ENCODE measurements at places on chromosomes 5 and 9. TPM values are rescaled to one million over a fixed set of nuclear protein-coding genes. Genes with fewer than 3 reads are reported as not detected.

The CSF2 gene
- 4.9 TPM for total RNA-seq

The NEUROG1 gene
- total RNA-seq = not detected

DNA sequence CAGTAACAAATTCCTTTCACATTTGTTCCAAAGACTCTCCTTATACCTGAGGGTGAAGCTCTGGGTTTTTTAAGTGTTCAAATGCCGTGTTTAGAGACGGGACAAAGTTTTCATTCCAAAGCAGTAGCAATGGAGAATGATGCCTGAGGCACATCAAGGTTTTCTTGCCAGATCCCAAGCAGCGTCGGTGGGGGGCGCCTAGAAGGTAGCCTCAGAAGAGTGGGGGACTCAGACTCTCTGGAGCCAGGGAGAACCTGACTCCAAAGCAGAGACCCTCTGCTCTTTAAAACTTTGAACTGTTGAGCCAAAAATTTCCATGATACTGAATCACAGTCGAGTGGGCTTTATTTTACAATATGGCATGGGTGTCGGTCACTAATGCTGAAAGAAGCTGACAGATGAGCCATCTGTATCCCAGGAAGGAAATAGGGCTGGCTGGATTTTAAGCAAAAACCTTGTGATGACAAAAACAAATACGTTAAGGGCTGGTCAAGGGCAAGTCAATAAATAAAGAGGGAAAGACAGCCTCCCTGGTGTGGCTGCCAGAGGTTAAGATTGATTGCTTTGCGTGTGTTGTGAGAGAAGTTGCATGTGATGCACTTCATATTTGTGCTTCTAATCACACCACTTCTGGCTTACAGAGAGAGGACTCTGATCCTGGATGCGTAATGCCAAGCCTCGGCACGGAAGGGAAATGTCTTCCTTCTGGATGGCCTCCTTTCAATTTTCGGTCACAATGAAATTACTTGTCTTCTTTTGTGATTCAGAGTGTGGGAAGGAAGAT is 161.1 kb upstream of the EFNA5 start:
- H3K4me3 ChIP-seq = no peak overlapping the region
- H3K36me3 ChIP-seq = no peaks in the 10 kb centered on the region
- peaks cover 14% of the 10 kb centered on the region for H3K27me3 ChIP-seq

DNA sequence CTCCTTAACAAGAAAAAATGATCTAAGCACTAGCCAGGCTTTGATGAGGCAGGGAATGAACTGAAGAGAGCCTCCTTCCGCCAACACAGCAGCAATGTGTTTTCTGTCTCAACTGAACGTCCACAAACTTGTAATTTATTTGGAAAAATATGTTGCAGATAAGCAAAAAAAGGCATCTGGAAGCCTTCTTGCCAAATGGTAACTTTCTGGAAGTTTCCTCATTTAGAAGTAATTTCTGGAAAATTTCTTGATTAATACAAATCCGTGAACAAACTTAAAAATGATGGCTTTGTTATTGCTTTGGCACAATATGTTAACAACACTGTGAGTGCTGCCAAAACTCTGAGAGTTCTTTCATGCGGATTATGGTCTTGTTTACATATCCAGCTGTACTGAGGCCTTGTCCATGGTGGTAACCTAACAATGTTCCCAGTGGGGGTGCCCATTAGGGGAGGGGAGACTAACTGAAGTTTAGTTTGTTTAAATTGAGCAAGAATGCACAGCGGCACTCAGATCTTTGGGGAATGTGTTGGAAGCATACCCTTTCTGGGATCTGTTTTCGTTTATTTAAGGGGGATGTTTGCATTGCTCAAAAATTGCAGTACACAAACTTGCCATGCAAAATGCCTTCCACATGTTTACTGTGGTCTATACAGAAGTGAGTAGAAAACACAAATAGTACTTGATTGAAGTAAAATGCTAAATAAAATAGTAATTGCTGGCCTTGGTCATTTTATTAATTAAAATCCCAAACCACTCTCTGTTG is 334.7 kb downstream of the NR2F1-AS1 start:
- no peak for DNase-seq
- H3K27me3 ChIP-seq = no peaks in the 10 kb centered on the region
- no peaks in the 10 kb centered on the region for H3K36me3 ChIP-seq

DNA sequence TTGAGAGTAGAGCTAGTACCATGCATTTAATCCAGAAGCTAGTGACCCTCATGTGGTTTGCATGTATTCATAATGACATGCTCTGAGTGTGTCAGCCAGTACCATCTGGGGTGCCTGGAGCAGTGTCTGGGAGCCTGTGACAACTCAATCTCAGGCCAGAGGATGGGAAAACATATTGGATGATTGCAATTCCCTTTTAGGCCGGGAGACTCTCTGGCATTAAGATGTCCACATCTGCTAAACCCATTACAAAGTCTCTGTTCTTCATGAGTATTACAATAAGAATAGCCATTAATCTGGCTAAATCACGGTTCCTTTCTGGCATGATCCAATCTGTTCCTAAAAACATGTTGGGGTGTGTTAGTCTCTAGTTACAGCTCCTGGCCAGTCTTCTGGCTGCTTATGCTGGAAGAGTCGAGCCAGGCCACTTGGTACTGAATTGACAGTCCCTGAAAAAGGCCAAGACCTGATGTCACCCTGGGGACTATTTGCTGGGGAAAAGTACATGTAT is 475.7 kb downstream of the ENC1 start:
- no peak for DNase-seq
- no peaks in the 10 kb centered on the region for H3K36me3 ChIP-seq
- H3K4me3 ChIP-seq = no peak overlapping the region
- H3K4me1 ChIP-seq = no peaks in the 10 kb centered on the region

DNA sequence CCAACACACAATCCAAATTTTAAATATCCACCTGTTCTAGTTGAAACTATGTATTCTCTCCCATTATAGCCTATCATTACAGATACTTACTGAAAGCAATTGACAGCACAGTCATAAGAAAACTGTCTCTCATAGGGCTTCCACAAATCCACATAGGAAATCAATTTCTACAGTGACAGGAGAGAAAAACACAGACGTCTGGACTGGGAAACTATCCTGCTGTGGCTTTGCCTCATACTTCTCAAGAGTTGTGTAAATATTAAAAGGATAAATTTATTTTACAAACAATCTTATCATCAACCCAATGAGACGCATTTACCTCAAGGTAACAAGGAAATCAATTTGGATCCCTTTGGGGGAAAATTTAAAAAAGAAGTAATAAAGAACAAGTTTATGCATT is 517.5 kb downstream of the EFNA5 start:
- H3K4me1 ChIP-seq = no peaks in the 10 kb centered on the region
- H3K27me3 ChIP-seq = no peaks in the 10 kb centered on the region
- DNase-seq = no peak
- no peak overlapping the region for H3K4me3 ChIP-seq

The FAM53C gene
- 30.5 TPM for total RNA-seq

GRCh38 chr5:61673007-61673735 is 341.1 kb downstream of the ZSWIM6 start:
- H3K27me3 ChIP-seq = peaks cover 12% of the 10 kb centered on the region
- no peak overlapping the region for H3K4me3 ChIP-seq
- no peak overlapping the region for H3K27ac ChIP-seq
- DNase-seq = no peak
- H3K36me3 ChIP-seq = no peaks in the 10 kb centered on the region
- no peaks in the 10 kb centered on the region for H3K4me1 ChIP-seq

DNA sequence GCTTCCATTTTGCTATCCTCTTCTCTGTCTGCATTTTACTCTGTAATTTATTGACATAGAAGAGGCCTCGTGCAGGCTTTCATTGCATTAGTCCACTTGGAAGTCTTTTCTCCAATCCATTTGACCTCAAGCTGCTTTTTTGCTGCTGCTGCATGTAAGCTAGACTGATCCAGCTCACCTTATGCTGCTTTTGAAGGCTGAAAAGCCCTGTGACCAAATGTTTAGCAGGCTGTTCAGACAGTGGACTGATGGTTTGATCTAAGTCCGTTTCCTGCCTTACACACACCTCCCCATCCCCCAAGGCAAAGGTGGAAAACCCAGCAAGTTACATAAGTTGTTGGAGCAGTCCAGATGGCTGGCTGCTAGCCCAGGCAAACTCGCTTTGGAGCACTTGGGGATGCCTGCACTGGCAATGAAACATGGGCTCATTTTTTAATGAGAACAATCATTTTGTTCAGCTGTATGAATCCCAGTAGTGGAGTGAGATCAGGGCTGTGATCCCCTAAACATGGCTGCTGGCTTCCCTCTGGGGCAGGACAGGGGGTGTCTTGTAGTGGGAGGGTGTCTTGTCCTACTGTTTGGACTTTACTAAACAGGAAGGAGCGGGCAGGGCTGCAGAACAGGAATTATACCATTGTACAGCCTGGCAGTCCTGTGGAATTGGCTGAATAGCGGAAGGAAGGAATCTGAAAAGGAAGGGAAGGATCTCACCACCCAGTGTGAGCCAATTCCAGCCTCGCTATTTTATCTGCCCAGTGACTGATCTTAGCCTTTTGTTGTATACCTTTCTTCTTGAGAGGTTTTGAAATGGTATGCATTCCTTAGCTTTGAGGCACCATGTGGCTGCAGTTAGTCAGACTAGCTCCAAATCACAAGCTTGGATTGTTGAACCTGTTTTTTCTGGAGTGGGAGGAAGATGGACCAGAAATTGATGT is 212.0 kb downstream of the ARHGAP26 start:
- DNase-seq = no peak
- H3K4me3 ChIP-seq = no peak overlapping the region
- no peaks in the 10 kb centered on the region for H3K27me3 ChIP-seq
- peaks cover 28% of the 10 kb centered on the region for H3K36me3 ChIP-seq
- H3K4me1 ChIP-seq = peaks cover 54% of the 10 kb centered on the region

DNA sequence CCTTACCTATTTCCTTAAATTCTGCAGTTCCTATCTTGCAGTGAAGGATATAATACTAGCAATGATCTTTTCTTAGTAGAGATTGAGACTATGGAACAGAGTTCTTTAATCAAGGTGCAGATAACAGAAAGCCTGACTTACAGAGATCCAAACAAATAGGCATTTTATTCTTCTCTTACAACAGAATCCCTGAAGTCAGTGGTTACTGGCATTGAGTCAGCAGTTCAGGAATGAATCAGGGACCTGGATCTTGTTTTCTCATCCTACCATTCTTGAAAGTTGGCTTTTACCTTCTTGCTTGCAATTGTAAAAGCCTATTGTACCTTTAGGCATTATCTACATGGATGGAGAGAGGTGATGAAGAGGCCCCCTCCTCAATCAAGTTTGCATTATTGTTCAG is 47.5 kb upstream of the TLE4 start:
- H3K4me3 ChIP-seq = no peak overlapping the region
- no peak overlapping the region for H3K27ac ChIP-seq
- no peaks in the 10 kb centered on the region for H3K36me3 ChIP-seq
- peaks cover 5% of the 10 kb centered on the region for H3K27me3 ChIP-seq
- no peaks in the 10 kb centered on the region for H3K4me1 ChIP-seq

Measured in activated CD8-positive, alpha-beta memory T cell treated with anti-CD3 and anti-CD28 coated beads, Interleukin-2, amount 10 ng/mL, durations not matched to agents 7 days and 5 days (primary cell).